ENCODE measurements at places on chromosomes 16 and 17. TPM values are rescaled to one million over a fixed set of nuclear protein-coding genes. Genes with fewer than 3 reads are reported as not detected.

DNA sequence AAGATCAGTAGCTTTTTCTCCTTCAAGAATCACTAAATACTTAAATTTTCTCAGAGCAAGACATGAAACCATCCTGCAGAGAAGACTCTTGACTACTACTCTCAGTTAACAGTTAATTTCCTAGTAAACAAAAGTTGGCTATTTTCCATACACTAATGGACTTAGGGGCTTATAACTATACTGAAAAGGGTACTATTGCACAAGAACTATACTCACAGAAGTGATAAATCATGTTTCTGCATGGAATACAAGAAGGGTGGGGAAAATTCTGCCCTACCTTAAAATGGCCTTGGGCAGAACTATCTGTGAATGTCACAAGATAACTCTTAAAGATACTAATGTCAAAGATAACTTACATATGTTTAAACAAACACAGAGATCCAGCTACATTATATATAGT, 12.5 kb downstream of the ZNF652 start:
- no peak for DNase-seq

DNA sequence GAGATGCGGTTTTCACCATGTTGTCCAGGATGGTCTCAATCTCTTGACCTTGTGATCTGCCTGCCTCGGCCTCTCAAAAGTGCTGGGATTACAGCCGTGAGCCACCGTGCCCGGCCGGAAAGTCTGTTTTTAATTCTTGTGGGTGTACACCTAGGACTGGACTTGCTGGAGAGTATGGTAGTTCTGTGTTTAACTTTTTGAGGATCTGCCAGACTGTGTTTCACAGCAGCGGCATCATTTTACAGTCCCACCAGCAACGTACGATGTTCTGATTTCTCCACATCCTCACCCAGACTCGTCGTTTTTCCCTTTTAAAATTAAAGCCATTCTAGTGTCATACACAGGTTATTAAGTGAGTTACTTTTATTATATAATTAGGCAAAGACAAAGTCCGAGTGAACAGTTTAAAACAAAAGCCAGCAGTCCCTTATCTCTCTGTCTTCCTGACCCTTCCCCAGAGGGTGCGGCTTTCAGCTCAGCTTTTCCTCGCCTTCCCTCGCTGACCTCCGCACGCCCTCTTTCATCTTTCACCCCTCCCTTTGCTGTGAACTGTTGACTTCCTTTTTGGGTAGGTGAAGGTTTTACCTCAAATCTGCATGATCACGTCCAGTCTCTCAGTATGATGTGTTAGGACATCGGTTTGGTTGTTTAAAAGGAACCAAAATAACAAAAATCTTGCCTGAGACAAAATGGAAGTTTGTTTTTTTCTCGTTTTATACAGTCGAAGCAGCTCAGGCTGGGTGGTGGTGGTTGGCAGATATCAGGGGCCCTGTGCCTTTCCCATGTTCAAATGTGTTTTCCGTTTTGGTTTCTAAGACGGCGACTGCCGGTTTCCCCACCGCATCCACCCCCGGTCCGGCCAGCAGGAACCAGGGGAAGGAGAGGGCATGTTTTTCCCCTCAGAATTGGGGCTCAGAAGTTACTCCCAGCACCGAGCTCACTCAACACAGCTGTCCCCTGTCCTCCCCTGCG, 18.0 kb downstream of the FAM234A start:
- DNase-seq, result no peak

DNA sequence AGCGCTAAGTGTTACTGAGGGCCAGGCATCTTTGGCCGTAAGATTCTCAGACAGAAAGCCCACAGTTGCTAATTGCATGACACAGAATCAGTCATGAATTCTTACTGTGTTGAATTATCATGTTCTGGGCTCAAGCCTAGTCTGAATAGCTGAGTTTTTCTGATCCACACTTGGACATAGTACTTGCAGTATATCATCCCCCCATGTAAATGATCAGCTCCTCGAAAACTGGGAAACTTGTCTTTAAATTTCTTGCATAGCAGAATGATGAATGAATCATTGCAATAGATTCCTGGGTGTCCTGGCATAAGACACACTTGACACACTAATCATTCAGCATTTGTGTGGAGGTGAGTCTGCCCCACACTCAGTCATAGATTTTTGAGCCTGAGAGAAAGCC, 2.2 kb downstream of the MLYCD start:
- DNase-seq, result no peak

DNA sequence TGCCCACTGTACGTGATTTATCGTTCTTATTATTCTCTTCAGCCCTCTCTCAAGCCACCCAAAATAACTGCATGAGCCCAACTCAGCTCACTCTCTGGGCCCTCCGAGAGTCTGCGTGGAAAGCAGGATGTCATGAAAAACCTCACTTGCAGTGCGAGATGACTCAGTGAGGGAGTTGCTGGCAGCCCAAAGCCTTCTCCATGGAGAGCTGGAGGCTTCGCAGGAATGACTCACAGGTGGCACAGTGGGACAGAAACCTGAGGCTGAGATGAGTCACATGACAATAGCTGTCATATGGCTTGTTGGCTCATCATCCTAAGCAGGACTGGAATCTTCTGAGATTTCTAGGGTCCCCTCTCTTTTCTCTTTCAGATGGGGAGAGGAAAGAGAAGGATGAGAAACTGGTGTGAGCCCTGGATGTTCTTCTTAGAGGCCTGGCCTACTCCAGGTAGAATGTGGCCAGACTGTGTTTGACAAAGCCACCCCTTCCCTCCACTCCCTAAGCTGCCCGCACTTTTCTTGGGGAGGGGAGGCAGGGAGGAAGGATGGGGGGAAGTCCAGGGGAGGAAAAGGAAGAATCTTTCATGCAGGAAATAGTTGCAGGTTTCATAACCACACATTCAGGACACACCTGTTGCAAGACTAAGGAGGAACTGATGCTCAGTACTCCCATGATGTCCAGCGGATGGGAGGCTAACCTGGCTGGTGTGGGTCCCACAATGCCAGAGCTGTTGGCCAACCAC, 160.6 kb upstream of the RPL38 start:
- DNase-seq, result peak; percentile 97

RPL26 gene
- total RNA-seq, result 5,040 TPM

TPSG1 gene
- total RNA-seq, result 1.9 TPM

RMI2 gene
- 25.8 TPM for total RNA-seq
